ENCODE measurements at places on chromosomes 4 and X.
A peak's percentile ranks its signal among the peaks of the same experiment; 100 is the strongest.

- no peak for DNase-seq
Observed at GRCh38 chrX:1475481-1475880, 22.8 kb upstream of the ASMTL start.

GRCh38 chr4:183430317-183430993 is 14.0 kb upstream of the CDKN2AIP start:
- no peak for DNase-seq

DNA sequence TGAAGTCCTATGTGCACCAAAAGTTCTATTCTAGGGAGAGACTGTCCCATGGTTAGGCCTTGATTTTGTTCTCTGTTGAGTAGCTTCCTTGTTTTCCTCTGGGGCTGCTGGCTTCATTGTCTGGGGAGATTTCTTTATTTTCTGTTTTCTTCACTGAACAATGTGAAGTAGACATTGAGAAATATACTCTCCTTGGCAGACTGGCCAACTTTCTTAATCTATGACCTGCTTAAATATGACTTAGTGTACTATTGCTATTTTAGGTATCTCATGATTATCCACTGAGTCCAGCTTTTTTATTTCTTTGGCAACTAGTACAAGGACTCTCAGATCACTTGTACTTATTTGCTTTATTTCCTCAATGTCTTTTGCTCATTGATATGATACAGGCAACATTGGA is 1594.6 kb downstream of the ARAP2 start:
- no peak for DNase-seq

GRCh38 chr4:75584067-75584466 is 28.2 kb downstream of the ODAPH start:
- DNase-seq: no peak

- DNase-seq: no peak
Observed at GRCh38 chr4:132557660-132558059, 591.4 kb upstream of the PCDH10 start.

- no peak for DNase-seq
Observed at GRCh38 chr4:112532267-112532666, 16.3 kb upstream of the NEUROG2 start.

DNA sequence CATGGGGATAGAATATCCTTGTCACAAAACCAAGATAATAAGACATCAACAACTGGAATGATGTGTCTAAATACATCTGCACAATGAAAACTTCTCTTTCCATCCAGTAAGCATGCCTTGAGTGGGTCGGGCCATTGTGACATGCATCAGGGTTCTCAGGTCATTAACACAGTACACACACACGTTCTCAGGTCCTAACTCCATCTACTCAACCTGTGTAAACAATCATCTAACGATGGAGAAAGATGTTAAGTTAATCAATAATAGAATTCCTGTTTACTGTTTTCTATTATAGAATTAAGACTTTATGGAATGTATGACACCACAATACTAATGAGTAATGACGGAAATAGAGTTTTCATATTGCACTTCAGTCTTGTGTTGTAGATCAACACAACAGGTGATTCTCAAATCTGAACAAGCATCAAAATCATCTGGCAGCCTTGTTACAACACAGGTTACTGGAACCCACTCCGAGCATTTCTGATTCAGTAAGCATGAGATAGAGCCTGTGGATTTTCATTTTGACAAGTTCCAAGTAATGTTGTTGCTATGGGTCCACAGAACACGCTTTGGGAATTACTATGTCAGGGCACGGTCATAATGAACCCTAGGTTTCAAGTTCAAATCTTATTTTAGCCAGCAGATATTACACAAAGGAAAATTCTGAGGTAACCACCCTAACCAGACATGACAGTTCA is 315.8 kb upstream of the TEX13C start:
- DNase-seq: no peak

GRCh38 chrX:98207947-98208346 is 1324.2 kb downstream of the RPA4 start:
- no peak for DNase-seq

GRCh38 chr4:155331478-155331877 is 45.3 kb downstream of the MAP9 start:
- no peak for DNase-seq

DNA sequence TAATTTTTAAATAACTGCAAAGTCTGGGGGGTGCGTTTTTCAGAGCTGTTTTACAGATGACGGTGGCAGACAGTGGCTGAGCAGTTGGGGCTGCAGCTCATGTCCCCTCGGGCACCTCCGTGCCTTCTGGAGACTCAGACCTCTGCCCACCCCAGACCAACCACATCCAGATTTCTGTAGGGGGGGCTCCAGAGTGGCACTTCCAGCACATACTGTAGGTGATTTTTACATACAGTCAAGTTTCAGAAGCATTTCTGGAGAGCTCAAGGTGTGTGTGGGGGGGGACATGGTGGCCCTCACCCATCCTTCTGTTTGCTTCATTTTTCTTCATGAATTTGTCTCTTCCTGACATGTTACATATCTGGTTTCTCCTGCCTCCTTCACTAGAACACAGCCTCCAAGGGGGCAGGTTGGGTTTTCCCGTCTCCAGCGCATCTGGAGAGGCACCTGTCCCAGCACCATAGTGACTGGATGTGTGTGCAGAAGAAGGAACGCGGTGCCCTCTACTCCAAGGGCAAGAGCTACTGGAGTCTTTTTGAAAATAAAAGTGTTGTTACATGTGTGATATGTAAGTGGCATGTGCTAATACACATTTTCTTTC is 37.5 kb downstream of the TMEM271 start:
- DNase-seq: no peak

DNA sequence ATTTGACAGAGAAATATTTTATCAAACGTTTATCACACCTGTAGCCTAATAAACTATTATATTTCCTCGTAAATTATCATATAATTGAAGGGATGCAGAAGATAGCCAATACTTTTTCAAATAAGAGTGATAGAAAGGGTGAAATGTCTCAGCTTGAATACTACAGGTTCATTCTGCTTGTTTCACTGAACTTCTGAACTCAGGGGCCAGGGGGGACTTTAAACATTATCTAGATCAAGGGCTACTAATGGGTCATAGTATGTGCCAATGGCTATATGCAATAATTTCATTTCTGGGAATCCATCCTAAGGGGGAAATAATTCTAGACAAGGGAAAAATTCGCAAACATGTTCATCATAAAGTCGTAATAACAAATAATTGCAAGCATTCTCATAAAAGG is 2.6 kb downstream of the ALPK1 start:
- no peak for DNase-seq

GRCh38 chrX:12716574-12716973 is 74.6 kb upstream of the PRPS2 start:
- no peak for DNase-seq

DNA sequence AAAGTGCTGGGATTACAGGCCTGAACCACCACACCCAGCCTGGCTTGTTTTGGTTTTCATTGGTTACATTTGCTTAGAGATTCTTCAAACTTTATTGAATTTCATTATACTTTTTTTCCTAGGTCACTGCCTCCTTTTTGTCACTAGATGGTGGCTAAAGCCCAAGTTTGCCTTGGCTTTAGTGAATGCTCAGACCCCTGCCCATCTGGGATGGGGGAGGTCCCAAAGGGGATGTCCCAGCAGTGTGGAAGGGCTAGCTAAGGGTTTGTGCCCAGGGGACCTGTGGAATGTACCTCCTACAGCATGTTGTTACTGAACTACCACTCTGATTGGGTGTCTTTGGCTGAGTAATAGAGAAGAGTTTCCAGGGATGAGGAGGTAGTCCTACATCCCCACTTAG is 58.4 kb downstream of the CEP135 start:
- no peak for DNase-seq

- peak; percentile 93 for DNase-seq
Observed at GRCh38 chr4:154124539-154125255, 335.8 kb upstream of the SFRP2 start.

DNA sequence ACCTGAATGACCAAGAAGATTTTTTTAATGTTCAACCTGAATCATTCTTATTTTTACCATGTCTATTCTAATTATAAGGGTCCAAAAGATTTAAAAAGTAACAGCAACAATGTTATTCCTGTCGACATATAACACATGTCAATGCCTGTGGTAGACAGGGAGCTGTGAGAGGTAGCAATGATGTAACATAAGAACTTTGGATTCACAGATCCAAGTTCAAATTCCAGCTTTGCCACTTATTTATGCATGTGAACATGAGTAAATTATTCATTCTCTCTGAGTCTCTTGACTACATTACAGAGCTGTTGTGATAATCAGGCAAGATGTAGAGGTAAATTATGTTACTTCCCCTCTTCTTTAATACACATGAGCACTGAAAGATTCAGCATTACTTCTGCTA is 54.5 kb downstream of the KLHL8 start:
- DNase-seq: no peak

DNA sequence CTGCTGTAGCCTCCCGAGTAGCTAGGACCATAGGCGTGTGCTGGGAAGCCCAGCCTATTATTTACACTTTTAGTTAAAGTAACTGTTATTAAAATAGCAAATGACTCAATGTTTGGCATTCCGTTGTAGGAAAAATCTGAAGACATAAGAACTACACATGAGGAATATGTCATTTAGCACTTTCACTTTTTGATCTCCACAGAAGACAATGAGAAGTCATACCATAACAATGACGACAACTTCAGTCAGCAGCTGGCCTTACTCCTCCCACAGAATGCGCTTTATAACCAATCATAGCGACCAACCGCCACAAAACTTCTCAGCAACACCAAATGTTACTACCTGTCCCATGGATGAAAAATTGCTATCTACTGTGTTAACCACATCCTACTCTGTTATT is 6.7 kb downstream of the GPR34 start:
- no peak for DNase-seq

DNA sequence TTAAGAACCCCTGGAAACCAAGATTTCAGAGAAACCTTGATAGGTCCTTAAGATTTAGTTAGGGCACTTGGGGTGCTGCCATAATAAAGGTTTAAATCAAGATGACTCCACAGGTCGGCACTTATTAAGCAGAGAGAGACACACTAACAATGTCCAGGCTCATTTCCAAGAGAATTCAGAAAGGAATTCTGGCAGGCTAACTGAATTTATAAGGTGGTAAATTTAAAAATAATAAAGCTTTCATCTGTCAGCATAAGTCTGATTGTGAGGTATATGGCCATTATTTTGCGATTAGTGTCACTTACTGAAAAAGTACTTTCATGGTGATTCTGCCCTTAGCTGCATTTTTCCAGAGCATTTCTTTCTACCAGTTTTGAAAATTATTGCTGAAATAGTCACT is 472.7 kb downstream of the ARAP2 start:
- no peak for DNase-seq

- DNase-seq: no peak
Observed at GRCh38 chr4:115945026-115945425, 831.6 kb upstream of the NDST4 start.

GRCh38 chr4:6011686-6012085 is 6.5 kb downstream of the C4orf50 start:
- no peak for DNase-seq

DNA sequence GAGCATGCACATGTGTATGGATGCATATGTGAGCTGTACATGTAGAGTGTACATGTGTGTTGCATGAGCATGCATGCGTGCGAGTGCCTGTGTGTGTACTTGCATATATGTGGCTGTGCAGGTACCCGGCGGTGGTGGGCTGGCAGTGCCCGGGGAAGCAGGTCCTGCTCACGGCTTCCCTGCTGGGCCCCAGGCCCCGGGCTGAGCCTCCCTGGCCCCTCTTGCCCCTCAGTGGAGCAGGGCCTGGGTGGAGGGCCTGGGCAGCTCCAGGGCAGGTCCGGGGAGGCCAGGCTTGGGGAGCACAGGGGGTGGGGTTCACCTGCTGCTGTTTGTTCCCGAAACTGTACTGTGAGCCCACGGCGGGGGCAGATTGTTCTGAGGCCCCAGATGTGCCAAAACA is 9.4 kb downstream of the NAT8L start:
- no peak for DNase-seq

DNA sequence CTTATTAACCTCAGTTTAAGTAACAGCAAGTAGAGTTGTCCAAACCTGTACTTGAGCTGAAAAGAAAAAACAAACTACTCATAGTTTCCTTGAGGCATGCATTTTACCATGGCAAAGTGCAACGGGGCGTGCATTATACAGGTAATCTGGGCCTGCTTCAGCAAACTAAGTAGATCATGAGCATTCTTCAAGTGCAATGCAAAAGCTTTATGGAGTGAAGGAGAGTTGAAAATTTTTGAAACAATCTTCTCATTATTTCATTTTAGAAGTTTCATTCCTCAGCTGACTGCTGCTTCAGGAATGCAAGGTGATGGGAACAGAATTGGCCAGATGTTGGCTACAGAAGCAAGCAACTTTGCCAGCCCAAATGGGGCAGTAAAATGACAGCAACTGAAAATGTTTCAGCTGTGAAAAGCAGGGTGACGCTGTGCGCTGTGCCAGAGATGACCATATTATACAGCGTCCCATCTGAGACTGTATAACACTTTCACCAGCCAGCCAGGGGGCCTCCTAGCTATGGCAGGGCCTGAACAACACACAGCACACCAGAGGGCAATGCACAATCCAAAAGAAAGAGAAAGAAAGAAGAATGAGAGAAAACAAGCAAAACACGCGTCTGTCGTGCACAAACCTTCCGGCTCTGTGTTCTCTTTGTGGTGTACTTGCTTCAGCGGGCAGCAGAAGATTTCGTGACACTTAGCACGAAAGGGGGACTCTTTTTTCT is 145.5 kb upstream of the FGF13 start:
- no peak for DNase-seq

DNA sequence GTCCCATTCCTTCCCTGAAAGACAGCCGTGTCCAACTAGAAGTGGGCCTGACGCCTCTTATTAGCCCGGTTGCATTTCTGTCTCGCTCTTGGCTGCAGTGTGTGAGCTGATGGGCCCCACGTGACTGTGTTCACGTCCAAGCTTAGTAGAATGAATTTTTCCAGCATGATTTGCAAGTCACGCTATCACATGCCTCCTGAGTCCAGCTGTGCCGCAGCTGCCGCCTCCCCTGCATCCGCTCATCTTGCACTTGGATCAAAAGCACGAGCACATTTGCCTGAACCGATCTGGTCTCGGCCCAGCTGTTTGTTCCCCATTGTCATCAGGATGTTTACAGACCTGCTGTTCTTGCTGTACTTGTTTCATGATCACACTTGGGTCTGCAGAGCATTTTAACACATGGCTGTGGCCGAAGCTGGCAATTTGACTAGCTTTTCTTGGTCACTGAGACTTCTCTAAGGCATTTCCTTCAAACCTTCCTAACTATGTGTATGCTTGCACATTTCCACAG is 126.5 kb downstream of the KIT start:
- DNase-seq: peak; percentile 79

DNA sequence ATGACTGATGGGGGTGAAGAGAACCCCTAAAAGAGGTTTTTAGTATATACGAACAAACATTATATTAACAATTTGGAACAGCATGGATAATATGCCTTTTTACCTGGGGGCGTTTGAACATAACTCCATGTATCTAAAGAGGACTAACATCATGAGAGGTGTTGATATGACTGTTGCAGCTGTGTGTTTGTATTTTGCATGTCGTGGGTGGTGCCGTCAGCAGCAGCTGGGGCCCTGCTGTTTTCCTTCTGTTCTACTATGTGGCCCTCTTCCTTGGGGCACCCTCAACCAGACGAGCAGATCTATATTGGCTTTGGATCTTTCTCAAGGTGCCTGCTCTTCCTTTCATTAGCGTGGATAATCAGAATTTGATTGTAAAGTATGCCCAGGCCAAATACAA is 11.2 kb downstream of the GBA3 start:
- DNase-seq: no peak

Measured in AG09309 (cell line).